ENCODE measurements at places on chromosomes 7 and 10.

DNA sequence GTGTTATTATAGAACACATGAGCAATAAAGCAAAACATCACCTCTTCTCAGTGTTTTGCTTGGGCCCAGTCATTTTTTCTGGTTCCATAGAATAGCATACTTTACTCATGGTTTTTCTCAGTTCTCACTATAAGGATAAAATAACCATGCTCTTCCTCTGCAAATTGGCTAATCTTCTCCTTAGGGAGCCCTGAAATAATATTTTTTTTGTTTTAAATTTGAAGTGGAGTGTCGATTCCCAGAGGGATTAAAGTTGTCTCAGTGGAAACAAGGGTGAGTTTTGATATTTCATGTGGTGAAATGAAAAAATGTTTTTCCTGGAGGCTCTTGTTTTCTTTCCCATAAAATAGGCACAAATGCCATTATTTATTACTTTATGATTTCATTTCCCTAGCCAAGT, 127.3 kb downstream of the NOC3L start:
- DNase-seq: no peak

DNA sequence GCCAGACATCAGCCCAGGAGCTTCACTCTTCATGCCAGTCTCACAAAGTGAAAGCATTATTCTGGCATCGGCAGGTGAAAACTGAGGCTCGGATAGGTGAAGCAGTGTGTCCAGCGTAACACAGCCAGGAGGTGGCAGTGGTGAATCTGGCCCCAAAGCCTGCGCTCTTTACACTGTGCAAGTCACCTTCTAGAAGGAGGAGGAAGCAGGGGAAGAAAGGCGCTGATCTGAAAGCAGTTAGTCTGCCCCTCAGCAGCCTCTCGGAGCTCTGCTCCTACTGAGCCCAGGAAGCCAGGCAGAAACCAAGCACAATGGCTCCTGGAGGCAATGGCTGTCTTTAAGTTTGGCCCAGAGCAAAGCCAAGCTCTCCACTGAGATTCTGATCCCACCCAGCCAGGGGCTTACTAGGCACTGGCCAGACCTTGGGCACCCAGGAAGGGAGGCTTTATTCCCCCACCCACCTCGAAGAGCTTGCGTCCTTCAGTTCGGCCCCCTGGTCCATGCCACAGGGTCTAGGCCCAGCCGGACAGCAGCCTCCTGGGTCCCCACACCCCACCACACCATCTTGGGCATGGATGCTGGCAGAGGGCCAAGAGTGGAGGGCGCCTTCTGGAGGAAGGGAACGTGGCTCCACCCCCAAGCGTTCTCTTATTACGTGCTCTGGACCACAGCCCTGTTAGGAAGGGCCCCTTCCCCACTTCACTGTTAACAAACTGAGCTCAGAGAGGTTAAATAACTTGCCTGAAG, 104.5 kb downstream of the GRID1 start:
- DNase-seq: no peak

GRCh38 chr7:42236976-42237810, at the start of gene GLI3:
Gene GLI3 (minus strand): TSS chr7:42237209. CDS start chr7:42223253, 13,956 bp downstream.
- DNase-seq: peak; percentile 95

DNA sequence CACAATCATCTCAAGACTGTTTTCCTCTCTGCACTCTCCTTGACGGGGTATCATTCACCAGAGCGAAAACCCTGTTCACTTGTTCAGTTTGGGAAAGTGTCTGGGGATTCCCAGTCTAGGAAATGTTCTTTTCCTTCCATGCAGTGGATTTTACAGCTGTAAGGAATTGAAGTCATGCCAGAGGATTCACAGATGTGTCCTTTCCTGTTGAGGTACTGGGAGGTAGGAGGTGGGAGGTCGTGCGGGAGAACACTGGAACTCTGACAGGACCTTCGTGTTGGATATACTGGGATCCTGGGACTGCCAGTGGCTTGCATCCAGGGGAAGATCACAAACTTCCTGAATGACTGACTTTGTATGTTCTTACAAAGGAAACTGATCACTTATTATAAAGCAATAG, 185.5 kb downstream of the BMPER start:
- no peak for DNase-seq

All from muscle of back (tissue), 13 donors.